ENCODE measurements at places on chromosomes 6 and 20.

GRCh38 chr6:129661536-129662405 lies 48.2 kb downstream of the ARHGAP18 start:
- no peak for DNase-seq

DNA sequence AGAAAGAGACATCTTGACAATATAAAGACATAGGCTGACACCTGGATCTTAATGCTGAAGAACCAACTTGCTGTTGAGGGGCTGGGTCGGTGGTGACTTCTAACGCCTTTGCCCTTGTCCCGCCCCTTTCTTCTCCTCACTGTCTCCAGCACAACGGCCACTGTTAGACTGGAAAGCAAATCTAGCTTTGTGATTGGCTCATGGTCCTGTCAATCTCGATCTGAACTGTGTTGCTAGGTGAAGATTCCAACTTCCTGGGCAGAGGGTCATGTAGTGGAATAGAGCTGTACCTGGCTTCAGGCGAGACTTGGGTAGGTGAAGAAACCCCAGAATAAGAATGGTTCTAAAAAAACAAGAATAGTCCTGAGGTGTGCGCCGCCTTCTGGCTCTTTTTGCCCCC lies at the start of gene PGK2:
TSS of gene PGK2 (minus strand) at position 110 of the 400 bp plus-strand sequence. CDS start at position 12, 98 bp downstream.
- no peak for DNase-seq

GRCh38 chr6:114569669-114570068 lies 226.8 kb upstream of the HS3ST5 start:
- DNase-seq, result no peak

GRCh38 chr6:134585517-134585873 lies 267.6 kb upstream of the SGK1 start:
- DNase-seq, result no peak

DNA sequence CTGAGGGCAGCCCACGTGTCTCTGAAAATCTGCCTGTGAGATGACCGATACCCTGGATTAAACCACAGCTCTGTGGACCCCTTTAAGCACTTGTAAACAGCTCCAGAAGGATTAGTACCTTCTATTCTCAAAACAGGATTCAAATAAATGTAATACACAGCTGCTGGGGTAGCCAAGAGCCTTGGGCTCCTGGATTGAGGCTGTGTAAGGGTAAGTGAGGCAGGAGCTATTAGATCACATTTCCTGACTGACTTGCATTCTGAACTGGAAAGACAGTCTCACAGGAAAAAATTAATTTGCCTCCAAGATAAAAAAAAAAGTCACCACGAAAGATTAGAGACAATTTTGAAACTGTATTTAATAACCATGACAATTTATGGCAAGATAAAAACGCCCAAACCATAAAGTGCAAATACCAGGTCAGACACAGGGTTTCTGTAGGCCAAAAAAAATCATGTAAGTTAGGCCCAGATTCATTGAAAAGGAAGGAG lies 78.0 kb downstream of the TRMT11 start:
- no peak for DNase-seq

DNA sequence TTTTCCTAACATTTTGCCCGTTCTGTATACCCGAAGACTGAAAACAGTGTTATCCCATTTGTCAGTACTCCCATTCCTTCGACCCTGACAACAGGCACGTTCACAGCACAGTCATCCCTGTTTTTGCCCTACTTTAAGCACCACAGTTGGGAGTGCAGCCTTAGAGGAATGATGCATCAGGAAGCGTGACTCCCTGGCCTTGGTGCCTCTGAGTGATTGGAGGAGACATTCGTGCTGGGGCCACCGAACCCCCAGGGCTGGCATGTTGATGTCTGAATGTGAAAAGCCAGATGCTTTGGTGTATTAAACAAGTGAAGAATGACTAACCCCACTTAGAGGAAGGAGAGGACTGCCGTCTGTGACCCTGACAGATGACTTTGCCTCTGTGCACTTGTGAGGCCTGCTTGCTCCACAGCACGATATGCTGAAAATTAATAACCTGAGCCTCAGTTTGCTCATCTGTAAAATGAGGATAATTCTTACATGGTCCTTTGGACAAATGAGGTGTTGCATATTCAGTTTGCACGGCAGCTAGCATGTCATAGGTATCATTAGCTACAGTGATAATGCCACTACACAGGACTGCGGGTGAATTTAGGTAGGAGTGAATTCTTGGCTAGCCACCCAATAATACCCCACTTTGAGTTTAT lies 36.0 kb downstream of the STK35 start:
- no peak for DNase-seq

DNA sequence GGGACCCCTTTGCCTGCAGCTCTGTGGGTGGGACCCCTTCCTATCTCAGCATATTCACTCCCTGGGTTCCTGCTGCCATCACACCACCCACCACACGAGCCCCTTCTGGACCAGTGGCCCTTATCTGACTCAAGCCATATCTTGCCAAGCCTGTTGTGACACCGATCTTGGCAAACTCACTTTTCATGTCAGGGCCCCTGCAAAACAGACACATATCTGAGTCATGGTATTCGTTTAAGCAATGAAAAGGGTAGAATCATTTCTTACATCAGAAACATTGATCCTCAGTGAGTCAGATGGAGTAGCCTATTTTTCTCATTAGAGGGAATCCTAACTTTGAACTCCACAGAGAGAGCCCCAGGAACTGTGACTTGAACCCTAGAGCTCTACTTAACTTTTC lies 10.6 kb downstream of the RAET1E start:
- peak; percentile 42 for DNase-seq

- DNase-seq, result no peak
These were observed 79.3 kb upstream of the TOP1 start for GRCh38 chr20:40949346-40949745.

DNA sequence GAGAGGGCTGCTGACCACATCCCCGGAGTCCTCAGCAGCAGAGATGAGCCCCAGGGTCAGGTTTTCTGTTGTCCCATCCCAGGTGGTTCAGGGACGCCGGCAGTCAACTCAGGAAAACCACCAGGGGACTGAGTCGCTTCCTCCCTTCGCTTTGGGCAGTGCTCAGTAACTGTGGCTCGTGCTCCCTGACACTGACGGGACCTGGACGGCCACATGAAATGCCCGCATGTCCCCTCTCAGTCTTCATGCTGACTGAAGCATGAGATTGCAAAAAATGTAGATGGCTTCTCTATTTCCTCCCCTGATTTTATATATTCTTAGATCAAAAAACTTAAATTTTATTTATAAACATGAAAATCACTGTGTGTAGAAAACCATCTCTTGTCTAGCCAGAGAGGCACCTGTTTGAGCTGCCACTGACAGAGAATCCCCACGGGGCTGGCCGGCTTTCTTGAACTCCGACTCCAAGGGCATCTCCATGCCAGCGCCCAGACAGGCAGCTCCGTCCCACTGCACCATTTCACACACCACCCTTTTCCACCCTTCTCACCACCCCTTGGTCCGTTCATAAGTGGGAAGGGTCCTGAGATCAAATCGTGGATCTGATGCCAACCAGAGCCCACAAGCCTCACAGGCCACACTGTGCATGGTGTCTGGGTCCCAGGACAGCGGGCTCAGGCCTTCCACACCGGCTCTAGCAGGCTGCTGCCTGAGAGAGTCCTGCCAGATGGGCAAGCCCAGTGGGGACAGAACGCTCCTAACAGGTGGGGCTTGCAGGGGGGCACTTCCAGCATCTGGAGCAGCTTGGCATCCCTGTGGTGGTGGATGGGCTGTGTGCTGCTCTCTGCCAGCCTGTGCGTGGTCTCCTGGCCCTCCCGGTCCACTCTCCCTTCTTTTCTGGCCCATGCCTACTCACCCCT lies 98.2 kb downstream of the SMOC2 start:
- DNase-seq, result no peak

DNA sequence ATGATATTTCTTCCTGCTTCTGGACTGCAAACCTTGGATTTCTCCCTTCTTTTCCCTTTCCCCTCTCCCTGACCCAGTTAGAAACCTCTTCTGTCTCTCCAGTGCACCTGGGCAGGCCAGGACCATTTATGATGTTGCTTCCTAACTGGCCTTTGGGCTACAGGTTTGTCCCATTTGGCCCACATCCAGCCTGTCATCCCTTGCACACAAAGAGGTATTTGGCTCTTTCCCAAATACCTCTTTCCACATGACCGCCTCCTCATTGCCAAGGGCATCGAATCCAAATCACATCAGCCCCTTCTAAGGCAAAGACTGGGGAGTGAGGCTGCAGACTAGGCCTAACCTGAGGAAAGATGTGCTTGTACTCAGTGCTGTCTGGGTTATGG lies 13.6 kb downstream of the FGD2 start:
- DNase-seq, result no peak

GRCh38 chr6:37007340-37008043 lies 2.0 kb downstream of the FGD2 start:
- peak; percentile 94 for DNase-seq

- DNase-seq, result no peak
These were observed 321.1 kb upstream of the SULF2 start for GRCh38 chr20:48106428-48106827.

GRCh38 chr6:4256969-4257368 lies 121.6 kb upstream of the ECI2 start:
- no peak for DNase-seq

- DNase-seq, result no peak
These were observed 35.3 kb downstream of the EFCAB8 start for GRCh38 chr20:32894026-32894483.

GRCh38 chr20:33437141-33437911 lies 6.2 kb downstream of the SNTA1 start:
- no peak for DNase-seq

DNA sequence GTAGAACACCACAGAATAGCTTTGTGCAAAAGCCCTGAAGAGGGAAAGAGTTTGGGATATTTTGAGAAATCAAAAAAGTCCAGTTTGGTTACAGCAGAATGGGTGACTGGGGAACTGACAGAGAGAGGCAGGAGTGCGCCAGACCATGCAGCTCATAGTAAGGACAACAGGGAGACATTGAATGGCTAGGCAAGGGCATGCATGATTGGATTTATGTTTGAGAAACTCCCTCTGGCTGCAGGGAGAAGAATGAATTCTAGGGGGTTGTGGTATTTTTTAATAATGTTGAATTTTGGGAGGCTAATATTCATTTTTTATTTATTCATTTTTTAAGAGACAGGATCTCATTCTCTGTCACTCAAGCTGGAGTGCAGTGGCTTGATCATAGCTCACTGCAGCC lies 49.9 kb downstream of the TGM2 start:
- DNase-seq, result no peak

- peak; percentile 14 for DNase-seq
These were observed 597 bp downstream of the ADA start for GRCh38 chr20:44650771-44651433.

GRCh38 chr6:41736186-41736733 lies 852 bp upstream of the TFEB start:
- no peak for DNase-seq

GRCh38 chr6:112044856-112045255 lies 9.0 kb upstream of the CCN6 start:
- no peak for DNase-seq

DNA sequence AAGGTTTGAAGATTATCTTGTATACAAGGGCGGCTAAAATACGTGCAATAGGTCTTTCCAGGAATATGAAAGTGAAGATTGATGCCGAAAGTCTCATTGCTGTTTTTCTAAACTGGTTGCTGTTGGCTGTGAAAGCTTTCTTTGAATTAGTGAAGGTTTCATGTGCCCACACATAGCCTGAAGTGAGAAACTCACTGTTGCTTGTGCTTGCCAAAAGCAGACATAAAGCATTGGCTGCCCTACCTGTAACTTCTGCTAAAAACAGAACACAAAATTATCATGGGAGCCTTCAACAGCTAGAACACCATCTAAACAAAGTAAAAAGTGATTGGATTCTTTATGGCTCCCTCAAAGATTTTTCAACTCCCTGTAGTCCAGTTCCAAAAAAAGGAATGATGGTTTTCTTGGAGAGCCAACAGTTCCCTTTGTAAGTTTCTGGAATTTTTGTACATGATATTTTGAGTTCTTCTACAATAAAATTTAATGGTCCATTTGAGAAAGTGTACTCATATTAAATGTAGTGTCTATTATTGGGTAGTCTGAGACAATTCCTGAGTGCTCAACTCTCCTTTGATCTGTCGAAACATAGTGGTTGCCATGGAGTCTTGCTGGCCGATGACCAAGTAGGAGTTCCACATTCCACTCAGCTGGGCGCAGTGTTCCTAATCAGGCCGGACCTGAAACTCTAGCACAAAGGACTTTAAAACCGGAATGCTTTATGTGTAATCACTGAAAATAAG lies 68.5 kb downstream of the PLEKHG1 start:
- peak; percentile 17 for DNase-seq

DNA sequence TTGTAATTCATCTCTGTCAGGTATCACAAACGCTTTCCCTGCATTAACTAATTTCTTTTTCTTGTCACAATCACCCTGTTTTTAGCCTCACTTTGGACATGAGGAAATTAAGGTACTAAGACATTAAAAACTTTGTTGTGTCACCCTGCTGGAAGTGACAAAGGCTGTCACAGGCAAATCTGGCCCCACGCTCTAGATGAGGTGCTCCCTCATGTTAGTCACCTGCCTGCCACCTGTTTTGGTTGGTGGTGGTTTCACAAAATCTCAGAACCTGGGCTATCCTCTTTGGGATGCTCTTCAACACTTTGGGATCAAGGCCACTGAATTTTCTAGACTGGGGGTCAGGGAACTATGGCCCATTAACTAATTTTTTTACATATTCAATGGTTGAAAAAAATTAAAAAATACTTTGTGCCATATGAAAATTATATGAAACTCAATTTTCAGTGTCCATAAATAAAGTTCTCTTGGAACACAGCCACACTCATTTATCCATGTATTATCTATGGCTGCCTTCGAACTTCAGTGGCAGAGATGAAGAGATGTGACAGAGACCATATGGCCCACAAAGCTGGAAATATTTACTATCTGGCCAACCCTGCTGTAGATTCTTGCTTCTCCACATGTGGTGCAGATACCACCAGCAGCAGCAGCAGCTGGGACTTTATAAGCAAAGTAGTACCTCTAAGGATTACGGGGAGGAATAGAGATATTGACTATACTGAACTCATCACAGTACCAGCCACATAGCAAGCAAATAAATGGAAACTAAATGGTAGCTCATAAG lies 16.1 kb upstream of the TNFAIP3 start:
- no peak for DNase-seq

DNA sequence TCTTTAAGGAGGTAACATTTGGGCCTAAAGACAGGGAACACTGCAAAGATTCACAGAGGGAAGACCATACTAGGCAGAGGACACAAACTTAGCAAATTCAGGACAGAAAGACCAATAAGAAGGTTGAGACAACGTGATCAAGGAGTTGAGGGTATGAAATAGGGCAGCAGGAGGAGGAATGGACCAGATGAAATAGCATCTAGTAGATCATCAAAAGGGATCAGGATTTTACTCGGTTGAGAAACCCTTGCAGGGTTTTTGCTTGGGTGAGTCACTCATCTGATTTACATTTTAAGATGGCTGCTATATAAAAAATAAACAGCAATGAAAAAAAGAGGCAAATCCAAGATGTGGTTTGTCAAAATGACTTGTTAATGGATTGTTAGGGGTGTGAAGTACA lies 4.7 kb downstream of the BCLAF1 start:
- peak; percentile 26 for DNase-seq

GRCh38 chr6:6826961-6827360 lies 238.4 kb downstream of the LY86 start:
- no peak for DNase-seq

- DNase-seq, result no peak
These were observed 219.1 kb downstream of the ZMYND8 start for GRCh38 chr20:47137231-47137870.

- peak; percentile 27 for DNase-seq
These were observed 3.1 kb downstream of the HM13 start for GRCh38 chr20:31517373-31517772.

All from MV-4-11 (cell line).